ENCODE measurements at places on chromosomes 6 and 20.

DNA sequence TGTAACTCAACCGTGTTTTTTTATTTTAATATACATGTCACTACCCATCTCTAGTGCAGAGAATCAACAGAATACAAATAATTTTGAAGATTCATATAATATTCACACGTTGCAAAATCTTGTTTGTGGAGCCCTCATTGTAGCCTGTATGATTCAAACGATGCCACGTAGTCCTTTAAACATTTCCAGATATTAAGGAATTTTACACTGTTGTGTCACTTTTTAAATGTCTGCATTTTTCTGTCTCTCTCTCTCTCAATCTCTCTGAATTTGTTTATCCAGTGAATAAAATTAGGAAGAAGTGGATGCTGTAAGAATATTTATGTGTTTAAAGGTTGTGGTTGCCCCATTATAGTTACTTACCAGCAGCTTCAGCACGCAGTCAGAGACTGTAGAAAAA is 262.0 kb downstream of the PAX1 start:
- no peak for DNase-seq

- no peak for DNase-seq
Observed at GRCh38 chr6:168264593-168265335, 54.8 kb downstream of the DACT2 start.

GRCh38 chr6:26156850-26157250 is 69.6 kb downstream of the HFE start:
- DNase-seq = peak; percentile 87

GRCh38 chr6:166584853-166585429 is 1.5 kb downstream of the RAMACL start:
- DNase-seq = no peak

DNA sequence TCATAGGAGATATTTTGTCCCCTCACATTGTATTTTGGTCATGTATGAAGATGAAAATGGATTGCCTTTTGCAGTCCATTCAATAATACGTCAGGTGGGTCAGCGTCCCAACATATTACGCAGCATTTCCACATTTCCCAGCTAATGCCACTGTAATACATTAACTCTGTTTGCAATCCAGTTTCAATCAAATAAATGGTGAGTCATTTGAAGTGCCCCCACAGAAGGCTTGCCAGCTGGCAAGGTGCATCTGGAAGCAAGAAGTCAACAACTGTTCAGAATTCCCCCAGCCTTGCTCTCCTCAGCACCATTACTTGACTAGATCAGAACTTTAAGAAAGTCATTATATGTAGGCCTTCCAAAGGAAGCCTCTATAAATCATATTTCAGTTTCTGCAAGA is 50.4 kb downstream of the PHACTR1 start:
- DNase-seq = no peak

DNA sequence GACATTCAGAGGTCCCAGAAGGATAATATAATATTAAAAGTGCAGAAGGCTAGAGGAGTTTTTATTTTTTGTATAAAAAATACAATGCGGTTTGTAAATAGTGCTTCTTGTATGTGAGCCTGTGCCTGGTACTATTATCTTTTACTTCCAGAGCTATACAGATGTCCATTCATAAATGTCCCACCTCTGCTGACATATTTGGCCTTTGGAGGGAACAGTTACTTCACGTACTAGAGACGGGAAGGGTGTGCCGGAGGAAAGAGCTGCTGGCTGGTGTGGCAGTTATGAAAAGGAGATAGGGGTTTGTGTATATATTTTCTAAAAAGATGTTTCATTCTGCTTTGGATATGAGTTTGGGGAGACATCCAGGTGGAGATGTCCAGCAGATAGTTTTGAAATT is 8.8 kb downstream of the CD109 start:
- DNase-seq = no peak

- no peak for DNase-seq
Observed at GRCh38 chr6:11542863-11543262, 5.3 kb downstream of the TMEM170B start.

DNA sequence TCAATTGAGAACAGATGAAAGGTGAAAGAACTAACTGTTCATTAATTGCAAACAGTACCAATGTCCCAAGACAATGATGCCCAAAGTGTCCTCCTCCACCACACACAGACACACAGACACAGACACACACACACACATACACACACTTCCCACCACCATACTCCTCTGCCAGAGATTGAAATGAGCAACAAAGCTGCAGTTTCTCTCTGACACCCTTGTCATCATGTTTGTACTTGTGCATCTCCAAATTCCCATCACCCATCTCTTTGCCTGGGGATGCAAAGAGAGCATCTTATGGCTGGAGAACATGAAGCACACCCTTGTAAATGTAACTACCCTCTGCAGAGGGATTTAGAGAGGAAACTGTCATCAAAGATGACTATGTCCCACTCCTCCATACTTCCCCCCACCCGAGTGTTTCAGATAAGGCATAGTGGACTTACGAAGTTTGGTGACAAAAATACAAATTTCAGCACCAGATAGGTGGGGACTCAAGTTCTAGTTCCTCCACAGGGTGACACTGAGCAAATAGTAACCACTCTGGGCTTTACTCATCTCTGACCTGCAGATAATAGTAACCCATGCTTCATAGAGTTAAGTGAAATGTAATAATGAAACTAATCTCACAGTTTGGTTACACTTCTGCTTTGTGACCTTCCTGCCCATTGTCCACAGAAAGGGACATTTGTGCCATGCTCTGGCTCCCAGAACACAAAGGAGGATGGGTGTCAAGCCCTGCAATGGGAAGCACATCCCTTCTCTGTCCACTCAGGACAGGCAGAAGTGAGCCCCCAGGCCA is 8.7 kb downstream of the MAFB start:
- DNase-seq = no peak

GRCh38 chr6:10441004-10441654 is 26.3 kb upstream of the TFAP2A start:
- DNase-seq = no peak

GRCh38 chr6:150934380-150934779 is 68.9 kb downstream of the MTHFD1L start:
- DNase-seq = no peak

Data from NCI-H345 (cell line).